SK-MEL-5 (cell line): ENCODE measurements at places on chromosomes 4 and X. TPM values are rescaled to one million over a fixed set of nuclear protein-coding genes. Genes with fewer than 3 reads are reported as not detected.

The MBNL3 gene
- 4.9 and 5.7 TPM in 2 replicates for total RNA-seq

The CCSER1 gene
- total RNA-seq: 23.1 and 23.8 TPM in 2 replicates

The EDA gene
- total RNA-seq: 0.98 and 1.1 TPM in 2 replicates

The HTN3 gene
- 42.2 and 49.0 TPM in 2 replicates for total RNA-seq

The SPANXN4 gene
- total RNA-seq: 0.90 and 2.5 TPM in 2 replicates

The SMARCAD1 gene
- total RNA-seq: 40.7 TPM in 2 replicates

The CLNK gene
- total RNA-seq: not detected in 2 replicates

The PHKA1 gene
- 4.0 and 4.1 TPM in 2 replicates for total RNA-seq

The TRO gene
- 12.4 and 13.4 TPM in 2 replicates for total RNA-seq

The DUX4 gene
- not detected in 2 replicates for total RNA-seq

The PLS3 gene
- 183 and 188 TPM in 2 replicates for total RNA-seq

The ASB9 gene
- total RNA-seq: 30.3 and 35.7 TPM in 2 replicates

The RAB33A gene
- total RNA-seq: 0.18 TPM in 1 of 2 replicates, not detected in the other

The SPIN3 gene
- 14.5 and 15.4 TPM in 2 replicates for total RNA-seq

The HERC3 gene
- 3.0 and 5.4 TPM in 2 replicates for total RNA-seq
